Hypothalamus (tissue), 51 donors: ENCODE measurements at places on chromosomes 16 and 17.

GRCh38 chr16:3656491-3657468 lies 2.3 kb downstream of the DNASE1 start:
- DNase-seq, result no peak

GRCh38 chr17:76738468-76738850 lies 540 bp downstream of the MFSD11 start:
- DNase-seq, result no peak

- DNase-seq, result no peak
Observed at GRCh38 chr17:14070344-14070984, 1.2 kb downstream of the COX10 start.

- no peak for DNase-seq
Observed at GRCh38 chr16:88830783-88831182, 19.1 kb upstream of the APRT start.

GRCh38 chr17:82831041-82831817 lies 8.6 kb downstream of the ZNF750 start:
- DNase-seq, result no peak

GRCh38 chr17:48002916-48003416 lies 32.1 kb downstream of the CDK5RAP3 start:
- DNase-seq, result no peak

- DNase-seq, result no peak
Observed at GRCh38 chr17:1957037-1957436, 68.1 kb downstream of the RTN4RL1 start.

GRCh38 chr16:10269632-10270031 lies 87.4 kb upstream of the GRIN2A start:
- DNase-seq, result no peak

DNA sequence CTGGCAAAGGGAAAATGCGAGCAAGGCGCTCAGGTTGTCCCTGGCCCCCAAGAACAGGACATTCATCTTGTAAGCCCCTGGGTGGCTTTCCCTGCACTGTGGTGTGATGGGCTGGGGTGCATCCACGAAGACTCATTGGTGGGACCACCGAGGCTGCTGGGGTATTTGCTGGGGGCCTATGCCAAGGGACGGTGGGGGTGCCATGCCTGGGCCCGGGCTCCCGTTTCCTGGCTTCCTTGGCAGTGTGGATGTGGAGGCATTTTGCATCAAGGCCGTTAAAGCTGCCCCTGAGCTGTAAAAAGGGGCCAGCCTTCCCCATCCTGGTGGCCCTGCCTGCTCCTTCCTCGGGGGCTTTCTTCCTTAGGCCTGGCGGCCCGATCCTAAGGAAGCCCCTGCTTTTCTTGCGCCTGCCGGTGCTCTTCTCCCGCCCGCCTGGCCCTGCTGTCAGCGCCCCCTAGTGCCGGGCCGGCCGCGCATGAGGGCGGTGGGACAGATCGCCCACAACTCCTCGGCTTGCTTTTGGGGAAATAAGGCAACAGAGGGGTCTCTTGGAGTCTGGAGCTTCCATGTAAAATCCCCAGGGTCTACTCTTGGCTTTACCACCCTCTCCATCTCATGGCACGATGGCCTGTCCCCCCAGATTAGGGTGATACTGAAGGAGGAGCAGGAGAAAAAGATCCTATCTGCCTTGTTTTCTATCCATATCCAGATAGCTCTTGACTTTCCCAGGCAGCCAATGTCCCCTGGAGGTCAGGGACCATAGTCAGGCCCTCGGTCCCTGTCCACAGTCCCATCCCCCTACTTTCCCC lies 9.8 kb upstream of the TBX2 start:
- DNase-seq, result no peak

DNA sequence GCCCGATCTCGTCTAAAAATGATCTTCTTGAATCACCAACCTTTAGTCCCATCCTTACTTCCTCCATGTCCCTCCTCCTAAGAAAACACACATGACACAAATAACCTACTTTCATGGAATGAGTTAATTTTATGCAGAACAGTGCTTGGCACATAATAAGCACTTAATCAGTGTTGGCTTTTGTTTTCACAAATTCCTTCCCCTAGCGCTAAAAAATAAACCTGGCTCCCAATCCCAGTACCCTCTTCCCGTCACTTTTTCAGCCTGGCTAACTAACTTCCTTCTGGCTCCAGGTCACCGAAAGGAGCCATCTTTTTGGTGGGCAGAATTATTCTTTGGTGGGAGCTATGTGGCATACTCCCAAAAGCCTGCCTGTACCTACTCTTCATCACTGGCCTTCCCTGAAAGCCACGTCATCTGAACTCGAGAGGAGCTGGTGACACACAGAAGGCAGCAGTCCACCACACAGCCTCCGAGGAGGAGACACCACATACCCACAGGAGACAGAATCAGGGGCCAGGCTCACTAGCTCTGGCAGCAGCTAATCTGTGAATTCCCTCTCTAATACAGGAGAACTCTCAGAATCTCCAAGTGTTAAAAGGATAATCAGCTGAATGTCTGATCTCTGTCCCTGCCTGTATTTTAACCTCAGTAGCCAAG lies 114.5 kb downstream of the SMG6 start:
- no peak for DNase-seq
